ENCODE measurements at places on chromosomes 12 and 14.

DNA sequence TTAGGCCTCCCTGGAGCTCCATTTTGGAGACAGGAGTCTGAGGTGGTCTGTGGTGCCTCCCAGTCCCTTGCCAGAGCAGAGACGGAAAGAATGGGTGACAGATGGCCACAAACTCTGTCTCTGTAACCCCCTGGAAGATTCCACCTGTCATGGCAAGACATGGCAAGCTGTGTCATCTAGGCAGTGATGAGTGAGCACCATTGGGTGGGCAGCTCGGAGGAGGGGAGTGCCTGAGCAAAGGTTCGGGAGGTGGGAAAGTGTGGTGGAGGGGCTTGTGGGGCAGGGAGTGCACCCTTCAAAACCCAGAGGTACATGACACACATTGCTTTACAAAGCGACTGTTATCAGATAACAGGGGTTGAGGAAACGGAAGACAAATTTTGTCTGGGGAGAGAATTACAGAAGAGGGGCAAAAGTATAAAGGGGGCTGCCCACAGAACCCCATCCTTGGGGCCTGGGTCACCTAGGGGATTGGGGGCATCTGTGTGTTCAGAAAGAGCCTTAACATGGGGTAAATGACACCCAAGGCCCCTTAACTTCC lies 3.5 kb downstream of the RIN3 start:
- no peak for DNase-seq

DNA sequence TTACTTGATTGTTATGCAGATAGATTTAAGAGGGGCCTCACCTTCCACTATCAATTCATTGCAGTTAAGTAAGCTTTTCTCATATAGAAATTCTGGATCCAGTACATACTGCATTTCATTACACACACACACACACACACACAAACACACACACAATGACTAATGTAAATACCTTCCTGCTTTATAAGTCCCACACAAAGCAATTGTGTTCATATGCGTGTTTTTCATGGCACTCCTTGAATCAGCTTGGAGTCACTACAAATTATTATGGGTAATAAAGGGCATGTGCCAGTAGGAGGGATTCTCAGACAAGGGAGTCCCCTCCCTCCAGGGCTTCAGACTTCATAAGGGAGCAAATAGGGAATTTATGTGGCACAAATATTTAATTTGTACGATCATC lies 4.5 kb downstream of the MIPOL1 start:
- DNase-seq, result no peak

GRCh38 chr12:93823616-93824391 lies 146.6 kb downstream of the CRADD start:
- DNase-seq, result no peak

GRCh38 chr12:93098077-93098476 lies 169.0 kb upstream of the EEA1 start:
- DNase-seq, result peak; percentile 70

DNA sequence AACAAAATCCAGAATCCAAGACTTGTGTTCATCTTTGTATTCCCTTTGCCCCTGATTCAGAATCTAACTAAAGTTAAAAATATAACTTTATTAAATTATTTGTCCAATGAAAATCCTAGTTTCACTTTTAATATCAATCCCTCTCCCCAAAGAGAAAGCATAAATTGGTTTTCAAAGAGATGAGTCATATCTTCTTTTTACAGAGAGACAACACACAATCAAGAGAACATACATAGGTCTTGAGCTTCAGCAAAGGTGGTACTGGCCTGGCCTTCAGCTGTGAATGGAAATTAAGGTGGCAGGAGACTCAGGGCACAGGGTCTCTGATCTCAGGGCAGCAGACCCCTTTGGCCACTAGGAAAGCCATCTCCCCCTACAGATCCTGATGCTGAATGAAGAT lies 4.3 kb upstream of the ASCL1 start:
- DNase-seq, result no peak

DNA sequence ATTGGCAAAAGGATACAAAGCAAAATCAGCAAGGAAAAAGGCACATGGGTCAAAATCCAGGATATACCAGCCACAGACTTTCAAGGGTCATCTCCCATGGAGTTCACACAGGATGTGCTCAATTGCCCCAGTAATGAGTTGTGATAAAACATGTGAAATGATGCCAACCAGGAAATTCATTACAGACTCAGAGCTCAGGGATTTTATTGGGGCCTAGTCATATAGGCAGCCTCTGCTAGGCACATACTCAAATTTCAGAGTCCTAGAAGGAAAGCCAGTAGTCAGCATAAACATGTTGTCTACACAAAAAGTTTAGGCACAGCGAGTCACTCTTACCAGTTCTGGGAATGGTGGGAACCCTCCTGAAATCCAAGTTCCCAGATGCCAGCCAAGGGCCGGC lies 64.4 kb upstream of the OSBPL8 start:
- no peak for DNase-seq

GRCh38 chr14:101790232-101790631 lies 28.7 kb downstream of the PPP2R5C start:
- no peak for DNase-seq

DNA sequence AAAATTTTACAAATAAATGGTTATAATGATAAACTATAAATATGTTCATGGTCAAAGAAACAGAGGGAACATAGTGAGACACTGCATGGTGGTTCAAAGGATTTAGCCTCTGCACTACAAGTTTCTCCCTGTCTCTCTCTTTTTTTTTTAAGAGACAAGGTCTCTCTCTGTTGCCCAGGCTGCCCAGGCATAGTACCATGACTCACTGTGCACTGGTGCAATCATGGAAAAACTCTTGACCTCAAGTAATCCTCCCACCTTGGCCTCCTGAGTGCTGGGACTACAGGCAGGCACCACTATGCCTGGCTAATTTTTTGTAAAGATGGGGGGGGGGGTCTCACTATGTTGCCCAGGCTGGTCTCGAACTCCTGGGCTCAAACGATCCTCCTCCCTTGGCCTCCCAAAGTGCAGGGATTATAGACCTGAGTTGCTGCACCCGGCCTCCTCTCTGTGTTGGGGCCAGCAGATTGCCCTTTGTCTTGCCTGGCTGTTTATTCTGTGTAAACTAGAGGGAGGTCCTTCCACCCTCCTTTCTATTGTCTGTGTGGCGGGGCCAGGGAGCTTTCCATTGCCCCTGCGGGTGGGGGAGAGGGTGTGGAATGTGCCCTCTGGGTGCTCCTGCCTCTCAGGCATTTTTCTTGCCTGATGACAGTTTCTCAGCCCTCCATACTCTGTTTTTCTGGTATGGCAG lies 22.1 kb downstream of the MTHFD1 start:
- DNase-seq, result no peak

DNA sequence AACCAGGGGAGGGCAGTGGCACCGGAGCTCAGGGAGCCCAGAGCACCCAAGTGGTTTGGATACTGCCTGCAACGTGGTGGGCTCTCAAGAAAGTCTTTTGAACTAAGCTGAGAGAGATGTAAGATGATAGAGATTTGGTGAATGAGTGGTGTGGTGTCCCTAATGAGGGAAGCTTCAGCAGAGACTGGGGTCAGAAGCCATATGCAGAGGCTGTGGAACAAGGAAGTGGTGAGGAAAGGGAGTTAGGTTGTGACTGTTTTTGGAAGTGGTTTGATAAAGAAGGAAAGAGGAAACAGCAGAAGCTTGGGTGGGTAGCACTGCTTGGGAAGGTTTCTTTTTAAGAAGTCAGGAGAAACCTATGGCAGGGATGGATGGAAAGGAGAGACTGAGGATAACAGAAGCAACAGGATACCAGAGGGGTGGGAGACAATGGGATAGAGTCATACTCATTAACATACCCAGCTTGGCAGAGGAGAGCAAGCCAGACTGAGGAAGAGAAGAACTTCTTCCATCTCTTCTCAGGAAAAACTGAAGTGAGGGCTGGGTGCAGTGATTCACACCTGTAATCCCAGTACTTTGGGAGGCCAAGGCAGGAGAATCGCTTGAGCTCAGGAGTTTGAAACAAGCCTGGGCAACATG lies 24.1 kb downstream of the SLC4A8 start:
- DNase-seq, result no peak

DNA sequence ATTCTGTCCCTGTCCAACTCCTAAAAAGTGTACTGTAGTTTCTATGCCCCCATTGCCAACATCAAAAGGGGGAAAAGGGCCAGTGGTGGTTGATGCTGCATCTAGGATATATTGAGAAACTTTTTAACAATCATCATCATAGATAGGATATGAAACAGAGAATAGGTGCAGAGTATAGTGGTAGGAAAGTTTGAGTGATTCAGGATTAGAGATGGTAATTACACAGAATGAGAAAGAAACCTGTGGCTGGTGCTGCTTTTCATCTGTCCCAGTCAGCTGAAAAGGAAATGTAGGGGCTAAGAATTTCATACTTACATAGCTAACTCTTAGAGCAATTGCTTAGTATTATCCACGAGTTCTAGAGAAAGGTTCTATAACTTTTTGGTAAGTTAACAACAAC lies 67.6 kb downstream of the GTF2A1 start:
- no peak for DNase-seq

- DNase-seq, result no peak
Measured at GRCh38 chr14:77498984-77499527, 440 bp upstream of the ISM2 start.

DNA sequence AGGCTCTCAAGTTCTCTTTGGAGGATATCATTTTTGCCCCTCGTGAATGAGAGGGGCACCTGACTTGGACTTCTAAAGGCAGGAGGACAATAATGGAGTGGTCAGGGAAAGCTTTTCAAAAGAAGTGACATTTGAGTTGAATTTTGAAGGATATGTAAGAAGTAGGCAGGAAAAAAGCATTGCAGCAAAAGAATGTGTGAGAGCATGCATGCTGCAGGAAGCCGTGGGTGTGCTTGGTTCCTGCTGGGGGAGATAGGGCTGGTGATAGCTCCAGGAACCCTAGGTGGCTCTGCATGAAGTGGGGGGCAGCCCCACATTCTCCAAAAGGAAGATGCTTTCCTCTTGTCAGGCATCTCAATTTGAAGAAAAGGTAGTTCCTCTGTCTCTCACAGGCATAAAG lies 23.1 kb downstream of the ACVR1B start:
- DNase-seq, result no peak
